PC-3 (cell line): ENCODE measurements at places on chromosomes 16 and 17. TPM values are rescaled to one million over a fixed set of nuclear protein-coding genes. Genes with fewer than 3 reads are reported as not detected.

DNA sequence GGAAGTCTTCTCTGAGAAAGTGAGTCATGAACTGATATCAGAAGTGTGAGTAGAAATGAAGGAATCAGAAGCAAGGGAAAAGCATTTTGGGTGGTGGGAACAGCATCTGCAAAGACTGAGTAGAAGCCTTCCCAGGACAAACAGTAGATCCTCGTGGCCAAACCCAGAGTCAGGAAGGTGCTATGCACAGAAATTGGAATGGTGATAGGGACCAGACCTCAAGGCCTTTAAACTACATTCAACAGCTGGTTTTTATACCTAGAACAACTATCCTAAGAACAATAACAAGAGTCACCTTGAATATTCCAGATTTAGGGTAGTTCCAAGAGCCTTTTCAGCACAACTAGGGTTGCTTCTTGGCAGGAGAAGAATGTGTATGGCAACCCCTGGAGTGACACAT lies 15.3 kb downstream of the ABAT start:
- no peak overlapping the region for H3K27ac ChIP-seq
- H3K4me3 ChIP-seq, result no peak overlapping the region
- no peak for DNase-seq
- H3K27me3 ChIP-seq, result no peaks in the 10 kb centered on the region
- no peaks in the 10 kb centered on the region for H3K36me3 ChIP-seq
- peaks cover 5% of the 10 kb centered on the region; the same call in 1 of the 2 replicates for H3K4me1 ChIP-seq

The CMTM4 gene
- 16.9 and 17.0 TPM in 2 replicates for total RNA-seq

GRCh38 chr17:14318109-14318917 lies 17.4 kb downstream of the HS3ST3B1 start:
- no peak overlapping the region for H3K4me3 ChIP-seq
- peaks cover 87% of the 10 kb centered on the region for H3K27me3 ChIP-seq
- DNase-seq, result no peak
- no peak overlapping the region for H3K27ac ChIP-seq
- H3K4me1 ChIP-seq, result no peaks in the 10 kb centered on the region
- H3K36me3 ChIP-seq, result no peaks in the 10 kb centered on the region

GRCh38 chr17:79213305-79213704 lies 138.7 kb downstream of the ENGASE start:
- no peaks in the 10 kb centered on the region for H3K4me1 ChIP-seq
- H3K4me3 ChIP-seq, result no peak overlapping the region
- no peak for DNase-seq
- H3K27ac ChIP-seq, result no peak overlapping the region
- H3K36me3 ChIP-seq, result no peaks in the 10 kb centered on the region

- no peaks in the 10 kb centered on the region for H3K27me3 ChIP-seq
- peaks cover 28% of the 10 kb centered on the region for H3K4me1 ChIP-seq
- no peaks in the 10 kb centered on the region for H3K36me3 ChIP-seq
- H3K4me3 ChIP-seq, result no peak overlapping the region
Observed at GRCh38 chr17:29138184-29138955, 41.8 kb downstream of the MYO18A start.

GRCh38 chr17:34011599-34011998 lies 243.5 kb upstream of the CCL2 start:
- no peaks in the 10 kb centered on the region for H3K27me3 ChIP-seq
- no peaks in the 10 kb centered on the region for H3K36me3 ChIP-seq
- H3K4me1 ChIP-seq, result no peaks in the 10 kb centered on the region
- H3K27ac ChIP-seq, result no peak overlapping the region
- no peak overlapping the region for H3K4me3 ChIP-seq

- no peak overlapping the region for H3K27ac ChIP-seq
- H3K27me3 ChIP-seq, result no peaks in the 10 kb centered on the region
- peaks cover 30% of the 10 kb centered on the region for H3K36me3 ChIP-seq
Observed at GRCh38 chr17:15969463-15969862, 24.5 kb downstream of the ADORA2B start.

The GLOD4 gene
- 33.8 and 40.6 TPM in 2 replicates for total RNA-seq

The KRTAP16-1 gene
- not detected in 2 replicates for total RNA-seq
